Activated T-helper 1 cell treated with anti-CD3 and anti-CD28 coated beads, Interleukin-12 subunit alpha, Interleukin-12 subunit beta, Interleukin-2, Interleukin-4 antibody, amounts not matched to agents 30 ng/mL and 10 ng/mL and 1 ng/mL, durations not matched to agents 14 hours and 24 hours and 36 hours (primary cell): ENCODE measurements at places on chromosomes 13 and 19.

GRCh38 chr19:41785653-41786052, 10.7 kb upstream of the CEACAM3 start:
- DNase-seq: peak; percentile 65

- no peak for DNase-seq
Measured at GRCh38 chr13:110627351-110627750, 12.0 kb downstream of the NAXD start.

GRCh38 chr13:47100214-47100853, 203.5 kb upstream of the HTR2A start:
- DNase-seq: no peak

- no peak for DNase-seq
Measured at GRCh38 chr13:77767413-77767812, 69.9 kb downstream of the SLAIN1 start.

DNA sequence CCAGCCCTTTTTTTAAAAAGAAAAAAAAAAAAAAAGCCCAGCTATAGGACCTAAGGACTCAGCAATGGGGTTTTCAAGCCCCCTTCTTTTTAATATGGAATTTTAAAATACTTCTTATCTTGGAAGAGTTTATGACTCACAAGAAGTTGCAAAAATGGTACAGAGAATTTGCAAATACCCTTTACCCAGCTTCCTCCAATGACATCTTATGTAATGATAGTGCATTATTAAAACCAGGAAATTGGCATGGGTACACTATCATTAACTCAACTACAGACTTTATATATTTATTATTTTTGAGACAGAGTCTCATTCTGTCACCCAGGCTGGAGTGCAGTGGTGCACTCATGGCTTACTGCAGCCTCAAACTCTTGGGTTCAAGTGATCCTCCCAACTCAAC, 16.1 kb downstream of the TMEM38A start:
- DNase-seq: no peak

DNA sequence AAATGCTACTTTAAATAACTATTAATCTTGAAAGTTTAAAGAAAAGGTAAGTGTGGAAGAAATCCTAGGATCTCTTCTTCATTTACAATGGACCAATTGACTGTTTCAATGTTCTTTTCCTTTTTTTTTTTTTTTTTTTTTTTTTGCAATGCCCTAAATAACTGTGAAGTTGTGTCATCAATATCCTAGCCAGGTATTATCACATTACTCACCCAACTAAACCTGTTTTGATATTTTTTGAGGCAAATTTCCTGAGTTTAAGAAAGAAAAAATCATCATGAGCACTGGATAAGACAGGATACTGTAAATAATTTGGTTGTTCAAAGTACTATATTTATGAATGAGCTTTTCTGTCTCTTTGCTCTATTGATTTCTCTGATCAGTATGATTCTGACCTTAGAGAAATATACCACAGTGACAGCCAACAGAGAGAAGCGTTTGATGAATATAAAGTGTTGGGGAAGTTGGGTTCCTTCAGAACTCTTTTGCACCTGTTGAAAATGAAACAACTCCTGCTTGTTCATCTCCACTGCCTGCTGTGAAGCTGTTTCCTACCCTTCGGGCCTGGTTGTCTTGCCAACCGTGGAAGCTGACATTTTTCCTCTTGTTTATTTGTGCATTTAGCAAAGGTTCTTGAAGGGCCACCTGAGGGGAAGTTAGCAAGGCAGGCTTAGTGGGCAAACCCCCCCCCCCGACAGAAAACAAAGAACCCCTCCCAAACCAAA, 1220.5 kb upstream of the SLC10A2 start:
- no peak for DNase-seq

DNA sequence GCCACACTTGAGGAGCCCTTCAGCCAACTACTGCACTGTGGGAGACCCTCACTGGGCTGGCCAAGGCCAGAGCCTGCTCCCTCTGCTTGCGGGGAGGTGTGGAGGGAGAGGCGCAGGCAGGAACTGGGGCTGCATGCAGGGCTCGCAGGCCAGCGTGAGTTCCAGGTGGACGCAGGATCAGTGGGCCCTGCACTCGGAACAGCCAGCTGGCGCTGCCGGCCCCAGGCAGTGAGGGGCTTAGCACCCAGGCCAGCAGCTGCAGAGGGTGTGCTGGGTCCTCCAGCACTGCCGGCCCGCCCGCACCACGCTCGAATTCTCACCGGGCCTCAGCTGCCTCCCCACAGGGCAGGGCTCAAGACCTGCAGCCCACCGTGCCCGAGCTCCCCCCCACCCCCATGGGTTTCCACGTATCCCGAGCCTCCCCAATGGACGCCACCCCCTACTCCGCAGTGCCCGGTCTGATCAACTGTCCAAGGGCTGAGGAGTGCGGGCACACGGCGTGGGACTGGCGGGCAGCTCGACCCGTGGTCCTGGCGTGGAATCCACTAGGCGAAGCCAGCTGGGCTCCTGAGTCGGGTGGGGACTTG, 1293.8 kb upstream of the PCDH9 start:
- no peak for DNase-seq

DNA sequence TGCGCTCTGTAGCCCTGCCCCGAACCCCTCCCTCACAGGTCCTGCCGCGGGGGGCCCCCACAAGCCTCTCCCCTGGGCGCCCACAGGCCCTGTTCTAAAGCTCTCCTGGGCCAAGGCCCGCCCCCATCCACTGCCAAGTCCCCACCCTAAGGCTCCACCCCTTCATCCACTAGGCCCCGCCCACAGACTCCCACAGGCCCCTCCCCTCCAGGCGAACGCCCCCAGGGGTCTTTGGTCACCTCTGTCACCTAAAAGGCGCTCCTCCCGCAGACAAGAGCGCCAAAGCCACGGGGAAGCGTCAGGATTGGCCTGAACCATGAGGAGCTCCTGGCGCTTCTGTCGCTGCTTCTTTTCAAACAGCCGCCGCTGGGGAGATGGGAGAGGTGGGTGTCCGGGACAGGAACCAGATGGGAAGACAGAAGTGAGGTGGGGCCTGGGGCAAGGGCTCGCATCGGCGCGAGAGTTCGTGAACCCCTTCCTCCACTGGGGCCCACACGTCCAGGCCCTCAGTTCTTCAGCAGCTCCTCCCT, 2.3 kb downstream of the TULP2 start:
- DNase-seq: no peak

- no peak for DNase-seq
Measured at GRCh38 chr13:66586489-66586888, 643.6 kb downstream of the PCDH9 start.

GRCh38 chr13:36405151-36405550, 27.1 kb upstream of the CCNA1 start:
- no peak for DNase-seq

DNA sequence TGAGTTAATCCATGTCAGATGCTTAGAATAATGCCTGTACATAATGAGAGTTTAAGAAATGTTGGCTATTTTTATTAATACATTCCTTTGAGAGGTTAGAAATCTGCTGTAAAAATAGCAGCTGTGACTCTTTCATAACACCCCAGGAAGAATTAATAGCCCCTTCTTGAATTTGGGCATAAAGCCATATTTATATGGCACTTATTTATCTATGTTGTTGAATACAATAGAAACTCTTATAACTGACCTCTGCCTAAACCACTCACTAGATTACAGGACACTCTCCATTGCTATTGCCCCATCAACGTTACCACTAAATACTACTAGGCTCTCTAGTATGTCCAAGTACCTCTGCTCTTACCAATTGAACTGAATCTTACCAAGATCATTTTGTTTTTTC, 16.3 kb downstream of the NEK5 start:
- no peak for DNase-seq

DNA sequence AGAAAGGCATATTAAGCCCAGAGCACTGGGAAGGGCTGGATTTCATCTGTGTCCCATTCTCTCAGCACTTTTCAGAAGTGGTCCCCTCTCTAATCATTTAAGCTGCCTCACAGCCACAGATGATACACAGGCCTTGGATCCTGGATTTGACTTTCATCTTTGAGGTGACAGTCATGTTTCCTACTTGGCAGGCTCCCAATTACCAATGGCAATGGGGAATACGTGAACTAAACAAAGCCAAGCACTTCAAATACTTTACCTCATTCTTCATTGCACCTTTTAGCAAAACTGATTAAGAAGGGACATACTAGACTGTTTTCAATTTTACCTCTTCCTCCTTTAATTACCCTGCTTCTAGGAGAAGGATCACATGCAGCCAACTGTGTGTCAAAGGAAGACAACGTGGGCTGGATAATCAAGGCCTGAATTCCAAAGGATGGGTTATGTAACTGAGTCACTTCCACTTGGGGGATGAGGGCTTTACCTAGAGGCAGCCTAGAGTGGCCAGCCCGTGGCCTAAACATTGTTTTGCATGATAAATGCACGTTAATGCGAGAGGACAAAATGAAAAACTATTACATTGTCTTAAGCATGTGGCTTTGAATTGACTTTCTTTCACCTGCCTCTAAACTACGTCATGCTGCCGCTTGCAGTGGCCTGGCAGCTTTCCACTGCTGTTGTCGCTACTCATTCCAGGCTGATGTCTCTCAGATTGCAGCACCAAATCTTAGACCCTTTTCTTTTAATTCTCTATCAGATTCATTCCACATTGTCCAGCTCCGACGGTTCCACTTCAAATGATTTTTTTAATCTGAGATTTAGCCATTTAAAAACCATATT, 95.0 kb downstream of the KCTD12 start:
- DNase-seq: no peak

DNA sequence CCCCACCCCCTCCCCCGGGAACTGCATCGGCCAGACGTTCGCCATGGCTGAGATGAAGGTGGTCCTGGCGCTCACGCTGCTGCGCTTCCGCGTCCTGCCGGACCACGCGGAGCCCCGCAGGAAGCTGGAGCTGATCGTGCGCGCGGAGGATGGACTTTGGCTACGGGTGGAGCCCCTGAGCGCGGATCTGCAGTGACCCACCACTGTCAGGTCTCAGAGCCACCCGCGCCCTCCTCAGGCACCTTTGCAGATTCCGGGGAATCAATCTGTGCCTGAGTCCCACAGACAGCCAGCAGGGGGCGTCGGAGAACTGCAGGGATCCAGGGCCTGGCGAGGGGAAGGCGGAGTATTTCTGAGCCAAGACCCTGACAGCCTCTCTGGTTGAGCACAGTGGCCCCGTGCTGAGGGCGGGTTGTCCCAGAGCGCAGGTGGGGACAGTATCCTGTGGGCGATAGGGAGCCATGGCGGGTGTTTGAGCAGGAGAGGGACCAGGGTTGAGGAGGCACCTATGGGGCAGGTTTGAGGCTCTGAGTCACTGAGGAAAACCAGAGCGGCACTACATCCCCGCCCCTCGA, 30.4 kb upstream of the CYP4F8 start:
- DNase-seq: peak; percentile 67

GRCh38 chr19:39264306-39265290, 3.6 kb upstream of the IFNL2 start:
- DNase-seq: no peak

DNA sequence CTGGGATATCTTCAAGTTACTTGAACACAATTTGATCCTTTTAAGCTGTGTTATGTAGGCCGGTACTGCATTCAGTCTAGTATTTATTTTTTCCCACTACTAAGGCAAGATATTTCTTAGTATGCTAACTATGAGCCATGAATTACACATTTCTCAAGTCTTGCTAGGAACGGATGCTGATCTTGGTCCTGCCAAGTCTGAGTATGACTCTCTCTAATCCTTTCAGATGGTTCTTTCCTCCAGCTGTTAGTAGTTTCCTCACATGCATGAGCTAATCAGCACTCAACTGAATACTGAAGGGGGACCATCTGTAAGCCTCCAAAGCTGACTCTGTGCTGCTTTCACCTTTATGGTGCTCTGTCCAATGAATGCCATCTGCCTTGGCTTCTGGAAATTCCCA, 460.3 kb downstream of the KCTD12 start:
- DNase-seq: no peak
